ENCODE measurements at places on chromosomes 2 and 18.
A peak's percentile ranks its signal among the peaks of the same experiment; 100 is the strongest.

DNA sequence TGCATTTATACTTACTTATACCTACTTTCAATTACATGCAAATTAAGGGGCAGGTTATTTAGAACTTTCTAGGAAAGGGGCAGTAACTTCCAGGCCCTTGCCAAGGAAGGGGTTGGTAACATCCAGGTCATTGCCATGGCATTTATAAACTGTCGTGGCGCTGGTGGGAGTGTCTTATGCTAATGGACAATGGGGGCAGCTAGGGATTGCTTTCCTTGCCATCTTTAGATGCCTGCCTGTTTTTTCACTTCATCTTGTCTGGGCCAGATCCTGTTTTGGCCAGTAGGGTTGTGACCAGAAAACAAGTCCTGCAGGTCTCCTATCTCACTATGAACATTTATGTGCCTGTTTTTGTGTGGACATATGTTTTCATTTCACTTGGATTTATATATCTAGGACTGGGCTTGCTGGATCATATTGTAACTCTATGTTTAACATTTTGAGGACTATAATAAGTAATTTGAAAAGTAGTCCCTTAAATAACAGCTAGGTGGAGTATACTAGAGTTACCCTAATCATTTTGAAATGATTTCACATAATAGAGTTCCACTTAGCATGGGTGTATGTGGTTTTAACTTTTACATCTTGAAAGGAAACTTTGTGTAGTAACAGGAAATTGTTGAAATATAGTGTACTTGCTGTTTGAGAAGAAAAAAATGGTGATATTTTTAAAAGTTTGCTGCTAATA, 56.1 kb downstream of the LCLAT1 start:
- no peak overlapping the region for H3K27ac ChIP-seq
- H3K4me3 ChIP-seq: no peak overlapping the region
- no peak for DNase-seq
- no peaks in the 10 kb centered on the region for H3K4me1 ChIP-seq

GRCh38 chr18:34633368-34633767, 76.7 kb upstream of the DTNA start:
- H3K36me3 ChIP-seq: no peaks in the 10 kb centered on the region
- H3K27ac ChIP-seq: no peak overlapping the region

GRCh38 chr2:184646177-184646576, 47.8 kb downstream of the ZNF804A start:
- no peak overlapping the region for H3K4me3 ChIP-seq
- H3K27me3 ChIP-seq: no peaks in the 10 kb centered on the region
- no peaks in the 10 kb centered on the region for H3K4me1 ChIP-seq
- H3K27ac ChIP-seq: no peak overlapping the region

- H3K36me3 ChIP-seq: no peaks in the 10 kb centered on the region
- no peaks in the 10 kb centered on the region for H3K27me3 ChIP-seq
- H3K4me1 ChIP-seq: no peaks in the 10 kb centered on the region
Observed at GRCh38 chr2:215874418-215874817, 138.9 kb downstream of the MREG start.

DNA sequence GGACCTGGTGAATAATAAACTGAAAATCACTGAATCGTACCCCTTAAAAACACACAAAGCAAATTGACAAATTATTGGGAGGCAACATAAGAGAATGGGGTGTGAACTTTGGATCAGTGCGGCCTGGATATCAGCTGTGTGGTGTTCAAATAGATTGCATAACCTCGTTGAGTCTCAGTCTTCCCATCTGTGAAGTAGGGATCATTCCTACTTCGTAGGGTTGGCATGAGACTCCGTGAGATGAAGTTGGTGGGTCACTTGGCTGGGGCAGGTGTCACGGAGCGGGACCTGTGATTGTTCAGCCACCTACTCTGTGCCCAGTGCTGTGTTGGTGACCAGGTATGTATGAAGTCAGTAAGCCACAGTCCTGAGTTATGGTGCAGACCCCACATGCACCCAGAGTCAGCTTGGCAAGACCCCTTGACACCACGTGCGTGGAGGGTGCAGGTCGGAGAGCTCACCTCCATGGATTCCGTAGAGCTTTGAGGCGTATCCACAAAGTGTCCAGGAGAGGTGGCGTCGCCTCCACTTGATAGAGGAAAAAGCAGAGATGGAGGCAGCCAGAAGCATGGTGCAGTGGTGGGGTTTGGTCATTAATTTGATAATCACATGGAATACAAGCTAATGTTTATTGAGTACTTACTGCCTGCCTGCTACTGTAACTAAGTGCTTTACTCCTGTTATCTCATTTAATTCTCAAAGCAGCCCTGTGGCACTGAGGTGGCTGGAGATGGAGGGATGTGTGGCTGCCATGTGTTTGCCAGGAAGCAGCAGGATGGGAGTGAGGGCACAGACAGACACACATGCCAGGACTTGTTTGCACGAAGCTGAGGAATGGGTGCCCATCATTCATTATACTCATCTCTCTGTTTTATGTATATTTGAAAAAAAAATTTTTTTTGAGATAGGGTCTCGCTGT, 35.8 kb downstream of the HPCAL1 start:
- no peaks in the 10 kb centered on the region for H3K27me3 ChIP-seq
- no peak overlapping the region for H3K4me3 ChIP-seq
- no peak for DNase-seq

- no peak for DNase-seq
- H3K4me1 ChIP-seq: no peaks in the 10 kb centered on the region
- no peak overlapping the region for H3K27ac ChIP-seq
- H3K36me3 ChIP-seq: no peaks in the 10 kb centered on the region
Observed at GRCh38 chr2:125935559-125935958, 720.4 kb upstream of the GYPC start.

GRCh38 chr18:4352746-4353551, 102.2 kb downstream of the DLGAP1 start:
- no peaks in the 10 kb centered on the region for H3K4me1 ChIP-seq
- no peak overlapping the region for H3K4me3 ChIP-seq
- no peak overlapping the region for H3K27ac ChIP-seq

DNA sequence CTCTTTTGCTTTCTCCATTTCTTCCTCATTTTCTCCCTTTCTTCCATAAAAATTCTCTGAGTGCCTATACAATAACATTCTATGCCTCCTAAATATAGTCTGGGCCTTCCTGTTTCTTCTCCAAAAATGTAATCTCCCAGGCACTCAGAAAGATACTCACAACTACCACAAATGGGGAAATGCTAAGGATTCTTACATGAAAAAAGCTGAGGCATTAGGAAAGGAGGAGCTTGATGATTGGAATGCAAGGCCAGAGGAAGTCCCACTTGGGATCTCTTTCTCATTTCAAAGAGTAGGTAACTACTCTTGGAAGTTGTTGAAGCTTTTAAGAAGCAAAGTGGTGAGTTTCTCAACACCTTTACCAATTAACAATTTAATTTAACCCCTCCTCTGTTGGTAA, 3.4 kb downstream of the VSNL1 start:
- peaks cover 9% of the 10 kb centered on the region for H3K4me1 ChIP-seq
- H3K4me3 ChIP-seq: no peak overlapping the region

GRCh38 chr2:40886100-40886499, 434.2 kb upstream of the SLC8A1 start:
- no peak for DNase-seq
- no peaks in the 10 kb centered on the region for H3K4me1 ChIP-seq
- H3K4me3 ChIP-seq: no peak overlapping the region
- no peak overlapping the region for H3K27ac ChIP-seq

DNA sequence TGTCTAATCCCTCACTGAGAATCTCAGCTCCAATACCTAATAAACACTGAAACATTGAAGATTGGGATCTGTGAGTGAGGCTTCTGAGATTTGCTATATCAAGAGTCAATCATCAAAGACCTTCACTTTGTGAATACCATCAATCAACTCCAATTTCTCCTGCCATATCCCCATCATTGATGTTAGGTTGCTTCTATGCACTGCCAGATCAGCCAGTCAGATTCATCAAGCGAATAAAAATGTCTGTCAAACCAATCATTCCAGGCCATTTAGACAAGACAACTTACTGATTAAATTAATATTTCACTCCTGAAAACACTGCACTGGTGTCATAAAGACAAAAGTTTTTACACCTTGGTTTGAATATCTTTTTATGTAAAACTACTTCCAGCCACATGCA, 1295.5 kb upstream of the LRRTM1 start:
- no peak overlapping the region for H3K27ac ChIP-seq
- no peaks in the 10 kb centered on the region for H3K4me1 ChIP-seq
- H3K36me3 ChIP-seq: no peaks in the 10 kb centered on the region
- no peaks in the 10 kb centered on the region for H3K27me3 ChIP-seq

DNA sequence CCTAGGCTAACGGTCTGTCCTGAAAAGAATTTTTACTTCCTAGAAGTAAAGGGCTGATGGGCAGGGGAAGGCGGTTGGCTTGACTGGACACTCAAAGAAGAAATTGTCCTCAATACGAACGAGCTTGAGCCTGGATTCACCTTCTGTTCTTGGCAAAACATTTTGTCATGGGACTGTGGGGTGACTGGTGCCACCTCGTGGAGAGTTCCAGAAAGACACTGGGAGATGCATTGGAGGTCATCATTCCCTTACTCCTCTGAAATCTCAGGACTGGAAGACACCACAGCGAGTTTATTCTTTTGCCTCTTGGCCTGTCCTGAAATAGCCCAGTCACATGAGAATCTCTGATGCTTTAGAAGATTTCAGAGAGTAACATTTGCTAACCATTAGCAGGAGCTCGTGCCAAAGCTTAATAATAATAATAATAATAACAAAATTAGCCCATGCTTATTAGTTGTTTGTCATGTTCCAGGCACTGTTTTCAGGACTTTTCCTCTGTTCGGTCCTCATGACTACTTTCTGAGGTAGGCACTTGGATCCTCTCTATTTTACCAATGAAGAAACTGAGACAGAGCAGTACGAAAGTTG, 44.5 kb downstream of the TMEM182 start:
- no peaks in the 10 kb centered on the region for H3K4me1 ChIP-seq
- no peak overlapping the region for H3K27ac ChIP-seq
- no peak overlapping the region for H3K4me3 ChIP-seq
- peak; percentile 23 for DNase-seq
- no peaks in the 10 kb centered on the region for H3K36me3 ChIP-seq

GRCh38 chr2:157261199-157261782, 3.8 kb downstream of the GALNT5 start:
- DNase-seq: no peak
- H3K27ac ChIP-seq: peak overlapping the region; percentile 34
- H3K27me3 ChIP-seq: no peaks in the 10 kb centered on the region
- no peaks in the 10 kb centered on the region for H3K36me3 ChIP-seq
- H3K4me1 ChIP-seq: peaks cover 26% of the 10 kb centered on the region
- H3K4me3 ChIP-seq: no peak overlapping the region

GRCh38 chr2:142997231-142997630, 119.8 kb downstream of the KYNU start:
- H3K27ac ChIP-seq: no peak overlapping the region
- H3K36me3 ChIP-seq: no peaks in the 10 kb centered on the region
- no peaks in the 10 kb centered on the region for H3K4me1 ChIP-seq
- DNase-seq: no peak
- no peak overlapping the region for H3K4me3 ChIP-seq

GRCh38 chr2:3154700-3155099, 222.9 kb downstream of the EIPR1 start:
- no peak overlapping the region for H3K27ac ChIP-seq
- no peaks in the 10 kb centered on the region for H3K4me1 ChIP-seq
- no peaks in the 10 kb centered on the region for H3K36me3 ChIP-seq
- no peaks in the 10 kb centered on the region for H3K27me3 ChIP-seq

DNA sequence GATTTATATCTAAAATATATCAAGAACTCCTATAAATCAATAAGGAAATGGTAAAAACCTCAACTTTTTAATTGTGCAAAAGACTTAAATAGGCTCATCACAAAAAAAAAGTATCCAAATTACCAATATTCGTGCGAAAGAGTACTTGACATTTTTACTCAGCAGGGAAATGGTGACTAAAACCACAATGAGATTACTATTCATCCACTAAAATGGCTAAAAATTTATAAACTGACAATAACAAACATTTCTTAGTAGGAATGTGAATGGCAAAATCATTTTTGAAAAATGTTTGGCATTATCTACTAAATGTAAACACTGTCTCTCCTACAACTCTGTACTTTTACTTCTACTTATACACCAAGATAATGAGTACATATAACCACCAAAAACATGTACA, 184.8 kb upstream of the RND3 start:
- no peak overlapping the region for H3K4me3 ChIP-seq
- H3K36me3 ChIP-seq: no peaks in the 10 kb centered on the region

- H3K27ac ChIP-seq: no peak overlapping the region
- H3K27me3 ChIP-seq: no peaks in the 10 kb centered on the region
- H3K4me1 ChIP-seq: peaks cover 25% of the 10 kb centered on the region
- H3K4me3 ChIP-seq: no peak overlapping the region
Observed at GRCh38 chr18:32319084-32319483, 129.2 kb downstream of the MEP1B start.

- H3K4me1 ChIP-seq: no peaks in the 10 kb centered on the region
- DNase-seq: no peak
- H3K27ac ChIP-seq: no peak overlapping the region
- no peak overlapping the region for H3K4me3 ChIP-seq
- no peaks in the 10 kb centered on the region for H3K27me3 ChIP-seq
- H3K36me3 ChIP-seq: no peaks in the 10 kb centered on the region
Observed at GRCh38 chr2:170830166-170830565, 13.5 kb downstream of the GAD1 start.

GRCh38 chr2:68237404-68237803, 14.9 kb downstream of the PPP3R1 start:
- peaks cover 50% of the 10 kb centered on the region for H3K4me1 ChIP-seq
- H3K36me3 ChIP-seq: peaks cover 7% of the 10 kb centered on the region
- H3K27me3 ChIP-seq: no peaks in the 10 kb centered on the region
- no peak overlapping the region for H3K27ac ChIP-seq
- H3K4me3 ChIP-seq: no peak overlapping the region
- no peak for DNase-seq

DNA sequence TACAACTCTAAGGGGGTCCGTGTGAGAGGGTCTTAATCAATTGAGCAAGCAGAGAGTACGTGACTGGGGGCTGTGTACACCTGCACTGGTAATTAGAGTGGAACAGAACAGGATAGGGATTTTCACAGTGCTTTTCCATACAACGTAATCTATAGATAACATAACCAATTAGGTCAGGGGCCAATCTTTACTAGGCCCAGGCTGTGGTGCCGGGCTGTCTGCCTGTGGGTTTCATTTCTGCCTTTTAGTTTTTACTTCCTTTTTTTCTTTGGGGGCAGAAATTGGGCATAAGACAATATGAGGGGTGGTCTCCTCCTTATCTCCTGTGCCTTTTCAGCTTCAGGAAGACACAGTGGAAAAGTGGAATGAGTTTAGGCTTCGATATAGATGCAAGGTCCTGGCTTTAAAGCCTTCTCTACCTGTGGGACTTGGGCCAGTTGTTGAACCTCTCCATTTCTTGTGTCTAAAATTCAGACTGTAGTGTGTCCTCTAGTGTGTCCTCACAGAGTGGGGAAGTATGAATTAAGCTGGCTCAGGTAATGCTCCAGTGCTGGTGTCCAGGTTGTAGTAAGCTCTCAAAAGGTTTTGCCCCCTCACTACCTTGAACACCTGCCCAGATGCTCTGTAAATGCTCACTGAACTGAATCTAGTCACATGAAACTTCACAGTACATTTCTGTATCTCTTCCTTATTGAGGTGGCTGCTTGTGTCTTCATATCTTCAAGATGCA, 422.8 kb downstream of the SETBP1 start:
- no peaks in the 10 kb centered on the region for H3K27me3 ChIP-seq
- no peak overlapping the region for H3K27ac ChIP-seq
- no peak overlapping the region for H3K4me3 ChIP-seq
- H3K36me3 ChIP-seq: no peaks in the 10 kb centered on the region
- no peak for DNase-seq

- H3K36me3 ChIP-seq: no peaks in the 10 kb centered on the region
- no peak for DNase-seq
- peaks cover 6% of the 10 kb centered on the region for H3K27me3 ChIP-seq
- no peak overlapping the region for H3K27ac ChIP-seq
Observed at GRCh38 chr2:118055512-118056164, 32.6 kb upstream of the INSIG2 start.

All from SJSA1 (cell line).